Karpas-422 (cell line): ENCODE measurements at places on chromosomes 3 and 15.

GRCh38 chr15:49769225-49769624 lies 148.4 kb downstream of the DTWD1 start:
- no peak for DNase-seq

GRCh38 chr15:99239545-99240198 lies 9.7 kb downstream of the TTC23 start:
- no peak for DNase-seq

GRCh38 chr3:179063945-179064560 lies 7.6 kb downstream of the ZMAT3 start:
- no peak for DNase-seq

GRCh38 chr3:124282751-124283651 lies 291.1 kb upstream of the ROPN1 start:
- DNase-seq, result no peak

GRCh38 chr3:25469558-25469957 lies 41.5 kb downstream of the RARB start:
- DNase-seq, result no peak

- DNase-seq, result no peak
These were observed 58.6 kb upstream of the MNS1 start for GRCh38 chr15:56523521-56523920.

GRCh38 chr3:78285032-78285728 lies 1245.3 kb downstream of the ROBO2 start:
- no peak for DNase-seq

DNA sequence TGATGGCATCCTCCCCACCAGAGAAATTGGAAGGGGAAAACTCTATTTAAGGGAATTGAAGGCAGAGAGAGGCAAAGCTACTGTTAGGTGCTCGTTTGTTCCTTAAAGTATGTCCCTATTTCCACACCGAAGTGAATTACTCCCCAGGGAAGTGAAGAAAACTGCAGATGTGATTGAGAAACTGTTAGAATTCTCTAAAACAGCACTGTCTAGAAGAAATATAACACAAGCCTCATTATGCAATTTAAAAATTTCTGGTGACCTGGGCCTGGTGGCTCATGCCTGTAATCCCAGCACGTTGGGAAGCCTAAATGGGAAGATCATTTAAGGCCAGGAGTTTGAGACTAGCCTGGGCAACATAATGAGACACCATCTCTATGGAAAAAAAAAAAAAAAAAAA lies 305.0 kb downstream of the SHQ1 start:
- no peak for DNase-seq

GRCh38 chr15:69342460-69343076 lies 43.9 kb downstream of the PAQR5 start:
- no peak for DNase-seq

- DNase-seq, result no peak
These were observed at the start of gene HRG for GRCh38 chr3:186665625-186666188. HRG (plus strand) TSS chr3:186666014; CDS start chr3:186666032, 18 bp downstream.

- no peak for DNase-seq
These were observed 4.5 kb upstream of the IP6K1 start for GRCh38 chr3:49790626-49791411.

DNA sequence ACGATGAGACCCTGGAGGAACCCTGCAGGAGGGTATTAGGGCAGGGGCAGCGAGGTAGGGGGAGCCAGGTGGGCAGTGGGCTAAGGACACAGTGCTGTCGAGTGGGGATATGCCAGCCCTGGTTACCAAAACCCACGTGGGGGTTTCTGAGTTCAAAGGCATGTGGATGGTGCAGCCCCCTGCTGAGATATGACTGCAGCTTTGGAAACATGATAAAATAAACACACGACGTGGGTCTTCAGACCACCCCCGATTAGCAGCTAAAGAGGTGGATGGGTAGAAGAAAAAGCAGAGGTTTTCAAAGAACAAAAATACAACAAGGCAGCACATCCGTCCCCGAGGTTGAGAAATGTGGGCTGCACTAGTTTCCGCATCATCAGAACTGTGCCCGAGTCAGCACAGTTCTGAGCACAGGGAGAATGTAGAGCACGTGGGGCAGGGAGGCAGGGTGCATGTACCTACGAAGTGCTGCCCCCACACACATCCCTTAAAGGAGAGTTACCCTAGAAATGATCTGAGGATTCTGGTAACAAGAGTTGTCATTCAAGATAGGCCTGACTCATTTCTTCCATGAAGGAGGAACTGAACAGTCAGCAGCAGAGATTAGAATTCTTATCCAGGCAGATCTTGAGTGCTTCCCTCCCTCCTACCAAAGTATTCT lies 121.3 kb downstream of the RPLP1 start:
- no peak for DNase-seq

- DNase-seq, result no peak
These were observed 83.2 kb upstream of the SMAD3 start for GRCh38 chr15:66982250-66982649.

DNA sequence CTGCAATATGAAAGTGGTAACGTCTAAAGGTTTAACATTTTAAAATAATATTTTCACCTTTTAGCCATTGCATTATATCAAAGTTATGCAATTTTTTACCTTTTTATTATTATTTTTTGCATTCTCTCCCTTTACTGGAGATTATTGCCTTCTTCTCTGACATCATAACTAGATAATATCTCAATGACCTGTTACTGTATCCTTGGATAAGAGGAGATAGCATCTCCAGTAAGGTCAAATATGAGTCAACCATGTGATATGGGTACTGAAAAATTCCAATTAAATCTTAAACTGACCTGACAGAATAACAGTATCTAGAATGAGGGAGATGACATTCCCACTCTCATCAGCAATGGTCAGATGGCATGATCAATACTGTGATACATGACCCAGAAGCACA lies 108.3 kb downstream of the ZBTB20 start:
- no peak for DNase-seq

GRCh38 chr3:39903253-39903652 lies 93.8 kb downstream of the MYRIP start:
- DNase-seq, result no peak

GRCh38 chr15:38187630-38188313 lies 64.9 kb upstream of the SPRED1 start:
- DNase-seq, result no peak

- no peak for DNase-seq
These were observed 221.6 kb upstream of the ATP10A start for GRCh38 chr15:26084771-26085170.

DNA sequence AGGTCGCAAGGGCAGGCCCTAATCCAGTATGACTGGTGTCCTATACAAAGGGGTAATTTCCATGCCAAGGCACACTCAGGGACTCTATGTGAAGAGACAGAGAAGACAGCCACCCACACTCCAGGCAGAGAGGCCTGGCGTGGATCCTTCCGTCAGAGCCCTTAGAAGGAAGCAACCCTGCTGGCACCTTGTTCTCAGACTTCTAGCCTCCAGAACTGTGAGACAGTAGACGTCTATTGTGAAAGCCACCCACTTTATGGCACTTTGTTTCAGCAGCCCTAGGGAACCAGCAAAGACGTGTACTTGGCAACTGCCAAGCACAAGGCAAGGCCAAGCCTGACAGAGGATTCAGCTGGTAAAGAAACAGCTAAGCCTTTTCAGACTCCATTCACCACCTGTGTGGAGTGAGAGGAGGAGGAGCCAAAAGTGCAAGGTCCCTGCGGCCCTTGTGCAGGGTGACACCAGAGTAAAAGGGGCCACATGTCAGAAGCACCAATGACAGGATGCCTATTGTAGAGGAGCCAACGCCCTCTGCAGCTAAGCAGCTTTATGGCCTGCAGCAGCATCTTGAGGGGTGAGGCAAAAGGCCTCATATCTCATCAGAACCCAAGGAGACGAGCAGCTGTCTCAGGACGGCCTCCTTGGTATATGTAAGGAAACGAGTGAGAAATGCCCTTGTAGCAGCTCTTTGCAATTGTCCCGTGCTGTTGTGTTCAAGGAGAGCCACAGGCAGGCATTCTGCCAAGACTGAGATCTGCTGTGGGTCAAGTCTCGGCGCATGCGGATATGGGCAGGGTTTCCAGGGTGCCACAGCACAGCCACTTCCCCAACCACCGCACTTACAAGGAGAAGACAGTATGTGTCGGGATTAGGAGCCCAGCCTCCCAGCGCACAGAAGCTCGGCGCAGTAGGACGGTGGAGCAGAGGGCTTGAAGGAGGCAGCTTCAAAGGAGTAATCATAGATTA lies 121.5 kb upstream of the LIPC start:
- no peak for DNase-seq

- no peak for DNase-seq
These were observed 61.5 kb downstream of the SLCO2A1 start for GRCh38 chr3:133967992-133968892.

GRCh38 chr3:160810362-160811236 lies 54.6 kb downstream of the PPM1L start:
- no peak for DNase-seq

- no peak for DNase-seq
These were observed 148.1 kb upstream of the PEX5L start for GRCh38 chr3:180184816-180185215.

DNA sequence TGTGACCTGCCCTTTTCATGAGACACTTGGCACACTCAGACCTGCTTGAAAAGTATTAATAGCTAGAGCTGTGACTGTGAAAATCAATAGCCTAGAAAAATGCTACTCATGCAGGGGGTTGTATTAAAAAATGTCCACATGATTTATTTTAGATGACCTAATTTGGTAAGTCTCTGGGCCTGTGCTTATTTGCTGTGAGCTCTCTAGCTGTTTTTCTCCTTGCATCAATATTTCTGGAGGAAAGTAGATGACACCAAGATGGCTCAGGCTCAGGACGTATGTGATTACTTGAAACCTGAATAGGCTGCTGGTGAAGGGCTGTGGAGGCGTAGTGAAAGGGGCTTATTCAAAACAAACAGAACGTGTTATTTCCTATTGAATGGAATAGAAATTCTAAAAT lies 29.5 kb downstream of the KCNAB1 start:
- no peak for DNase-seq

DNA sequence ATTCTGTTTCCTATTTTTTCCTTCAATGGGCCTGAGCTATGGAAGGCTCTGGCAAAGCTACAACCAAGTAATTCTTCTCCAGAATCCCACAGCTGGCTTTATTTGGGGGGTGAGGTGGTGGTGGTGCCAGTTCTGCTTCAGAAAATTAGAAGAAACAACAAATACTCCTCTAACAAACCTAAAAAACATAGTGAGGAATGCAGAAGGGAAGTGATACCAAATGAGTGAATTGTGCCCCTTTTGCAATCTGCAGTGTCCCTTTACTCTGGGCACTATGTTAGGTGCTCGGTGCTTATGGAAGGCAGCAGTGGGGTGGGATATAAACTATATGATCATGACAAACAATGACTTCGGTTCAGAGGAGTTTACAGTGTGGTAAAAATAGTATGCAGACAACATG lies 90.4 kb upstream of the ROPN1 start:
- DNase-seq, result no peak

DNA sequence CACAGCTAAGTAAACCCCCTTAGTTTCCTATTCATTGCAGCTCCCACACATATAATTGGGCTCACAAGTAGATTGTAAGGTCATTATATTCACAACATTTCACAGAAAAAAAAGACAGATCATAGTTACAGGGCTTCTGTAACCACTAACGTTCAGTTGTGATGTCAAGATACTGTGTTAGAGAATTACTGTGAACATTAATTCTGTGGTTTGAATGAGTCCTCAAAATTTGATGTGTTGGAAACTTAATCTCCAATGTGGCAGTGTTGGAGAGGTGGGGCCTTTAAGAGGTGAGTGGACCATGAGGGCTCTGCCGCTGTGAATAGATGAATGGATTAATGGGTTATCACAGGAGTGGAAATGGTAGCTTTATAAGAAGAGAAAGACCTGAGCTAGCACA lies 21.3 kb downstream of the GRK7 start:
- DNase-seq, result no peak

GRCh38 chr3:112061152-112061551 lies 25.0 kb upstream of the C3orf52 start:
- DNase-seq, result no peak

- no peak for DNase-seq
These were observed 31.6 kb upstream of the ABHD10 start for GRCh38 chr3:111947231-111947630.

DNA sequence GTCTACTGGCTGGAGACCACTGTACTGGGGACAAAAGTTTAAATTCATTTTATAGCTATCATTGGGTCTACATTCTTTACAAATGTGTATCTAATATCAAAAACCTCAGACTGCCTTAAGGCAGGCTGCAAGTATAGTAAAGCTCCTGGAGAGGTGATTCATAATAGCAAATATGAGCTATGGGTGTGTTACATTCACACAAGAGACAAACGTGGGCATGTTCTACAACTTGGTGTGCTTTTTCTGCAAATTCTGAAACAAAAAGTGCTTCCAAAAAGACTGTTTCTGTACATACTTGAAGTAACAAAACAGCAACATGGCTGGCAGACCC lies 1101.4 kb downstream of the ROBO1 start:
- no peak for DNase-seq

DNA sequence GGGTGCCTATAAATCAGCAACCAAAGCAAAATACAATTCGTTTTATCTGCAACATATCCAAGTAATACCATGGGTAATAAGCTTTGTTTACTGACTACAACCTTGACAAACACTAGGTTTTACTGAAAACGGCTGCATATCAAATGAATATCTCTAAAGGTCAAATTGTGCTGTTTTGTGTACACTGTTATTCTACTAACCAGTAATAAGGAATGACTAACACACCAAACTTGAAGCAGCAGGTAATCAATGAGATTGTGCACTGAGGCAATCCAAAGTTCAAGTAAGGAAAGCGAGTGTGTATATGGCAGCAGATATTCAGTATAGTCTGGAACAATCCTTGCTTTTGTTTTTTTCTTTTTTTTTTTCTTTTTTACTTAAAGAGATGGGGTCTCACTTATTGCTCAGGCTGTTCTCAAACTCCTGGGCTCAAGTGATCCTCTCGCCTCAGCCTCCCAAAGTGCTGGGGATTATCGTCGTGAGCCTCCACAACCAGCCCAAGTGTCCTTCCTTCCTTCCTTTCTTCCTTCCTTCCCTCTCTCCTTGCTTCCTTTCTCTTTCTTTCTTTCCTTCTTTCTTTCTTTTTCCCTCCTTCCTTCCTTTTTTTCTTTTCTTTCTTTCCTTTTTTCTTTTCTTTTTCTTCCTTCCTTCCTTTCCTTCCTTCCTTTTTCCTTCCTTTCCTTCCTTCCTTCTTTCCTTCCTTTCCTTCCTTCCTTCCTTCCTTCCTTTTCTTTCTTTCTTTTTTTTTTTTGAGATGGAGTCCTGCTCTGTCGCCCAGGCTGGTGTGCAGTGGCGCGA lies 34.9 kb downstream of the AP3S2 start:
- no peak for DNase-seq

DNA sequence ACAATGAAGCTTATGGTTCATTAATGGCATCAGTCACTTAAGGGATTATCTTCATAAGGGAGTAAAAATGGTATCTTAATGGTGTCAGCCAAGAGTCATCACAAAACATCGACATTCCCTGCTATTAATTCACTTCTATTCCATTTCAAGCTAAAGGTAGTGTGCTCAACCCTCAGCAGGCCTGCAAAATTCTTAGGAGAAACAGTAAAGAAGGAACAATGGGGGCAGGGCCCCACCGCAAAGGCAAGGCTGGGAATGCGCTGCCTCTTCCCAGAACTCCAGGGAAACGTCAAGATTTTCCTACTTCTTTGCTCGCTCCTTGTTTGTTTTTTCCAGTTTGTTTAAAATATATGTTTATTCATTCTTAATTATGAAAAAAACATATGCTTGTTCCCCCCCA lies 187.3 kb upstream of the TSC22D2 start:
- DNase-seq, result peak; percentile 44
